Cortex of kidney (tissue), 1 donor: ENCODE measurements at places on chromosomes 3 and 15.

- DNase-seq: no peak
These were observed 98.7 kb downstream of the CCNL1 start for GRCh38 chr3:157061265-157061664.

- no peak for DNase-seq
These were observed 211.0 kb upstream of the TTC14 start for GRCh38 chr3:180391001-180391400.

DNA sequence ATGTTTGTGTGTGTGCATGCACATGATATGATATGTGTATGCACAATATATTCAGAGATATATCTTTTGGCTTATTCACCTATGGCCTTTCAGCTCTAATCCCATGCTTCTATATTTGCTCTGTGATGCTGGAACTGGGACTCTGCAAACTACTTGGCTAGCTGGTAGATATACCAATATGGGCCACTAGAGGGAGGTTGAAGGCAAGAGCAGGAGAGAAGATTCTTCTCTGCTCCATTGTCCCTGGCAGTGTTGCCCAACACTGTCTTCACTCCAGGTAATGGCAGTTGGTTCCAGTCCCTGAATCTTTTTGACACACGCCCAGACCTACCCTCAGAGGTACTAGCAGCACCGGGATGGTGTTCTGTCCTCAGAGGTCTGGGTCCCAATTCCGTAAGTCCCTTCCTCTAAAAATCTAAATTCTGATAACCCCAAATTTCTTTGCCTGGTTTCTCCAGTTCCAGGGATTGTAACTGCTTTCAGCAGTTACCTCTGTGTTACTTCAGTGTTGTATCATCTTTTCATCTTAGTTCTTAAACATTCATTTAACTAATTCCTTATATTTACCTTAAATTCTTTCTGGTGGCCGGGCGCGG, 44.7 kb downstream of the GTPBP8 start:
- no peak for DNase-seq

GRCh38 chr15:44295750-44296431, 7.4 kb downstream of the GOLM2 start:
- no peak for DNase-seq

DNA sequence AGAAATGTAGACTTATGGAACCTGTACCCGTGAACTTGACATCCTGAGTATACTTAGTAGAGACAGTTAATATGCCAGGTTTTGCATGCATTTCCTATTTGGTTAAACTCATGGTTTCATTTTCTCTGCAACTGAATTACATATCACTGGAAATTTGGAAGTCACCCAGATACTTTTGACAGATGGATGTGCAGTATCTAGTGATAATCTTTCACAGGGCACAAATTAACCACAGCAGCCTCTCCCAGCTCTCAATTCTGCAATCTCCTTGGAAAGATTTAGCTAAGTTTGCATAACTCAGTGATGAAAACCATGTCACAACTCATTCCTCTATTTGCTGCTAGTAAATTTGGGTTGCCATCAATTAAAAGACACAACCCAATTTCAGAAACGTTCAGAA, 162.3 kb upstream of the TPM1 start:
- DNase-seq: no peak

- DNase-seq: no peak
These were observed 190.1 kb downstream of the FAM43A start for GRCh38 chr3:194875581-194876402.

DNA sequence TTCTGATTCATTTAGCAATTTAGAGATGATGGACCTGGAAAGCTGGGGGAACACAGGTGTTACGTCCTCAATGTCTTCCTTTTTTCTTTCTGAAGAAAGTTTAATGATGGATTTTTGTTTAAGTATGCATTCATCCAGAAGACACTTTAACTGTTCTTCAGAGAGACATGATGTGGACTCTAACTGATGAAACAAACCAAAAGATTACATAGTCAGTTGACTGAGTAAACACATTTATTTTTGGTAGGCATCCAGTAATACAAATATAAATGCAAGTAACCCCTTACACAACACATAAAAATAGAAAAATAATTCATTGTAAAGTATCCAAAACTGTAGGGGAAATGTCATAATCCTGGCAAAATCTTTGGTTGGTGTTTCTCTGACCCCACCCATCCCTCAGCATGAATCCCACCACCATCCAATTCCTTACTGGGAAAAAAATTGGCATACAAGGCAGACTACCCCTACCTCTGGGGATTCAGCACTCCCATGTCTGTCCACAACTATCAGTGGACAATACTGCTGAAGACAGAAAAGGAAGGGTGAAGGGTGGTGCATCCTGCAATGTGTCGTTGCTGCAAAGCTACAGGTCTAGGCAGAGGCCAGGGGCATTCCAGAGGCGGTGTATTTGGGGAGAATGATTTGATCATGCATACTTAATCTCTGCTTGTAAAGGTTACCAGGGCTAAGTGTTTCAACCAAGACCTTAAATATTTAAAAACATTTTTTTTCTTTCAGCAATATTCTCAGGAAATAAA, 37.4 kb downstream of the THBS1 start:
- no peak for DNase-seq

- no peak for DNase-seq
These were observed 87.2 kb upstream of the TBL1XR1 start for GRCh38 chr3:177284383-177284881.

DNA sequence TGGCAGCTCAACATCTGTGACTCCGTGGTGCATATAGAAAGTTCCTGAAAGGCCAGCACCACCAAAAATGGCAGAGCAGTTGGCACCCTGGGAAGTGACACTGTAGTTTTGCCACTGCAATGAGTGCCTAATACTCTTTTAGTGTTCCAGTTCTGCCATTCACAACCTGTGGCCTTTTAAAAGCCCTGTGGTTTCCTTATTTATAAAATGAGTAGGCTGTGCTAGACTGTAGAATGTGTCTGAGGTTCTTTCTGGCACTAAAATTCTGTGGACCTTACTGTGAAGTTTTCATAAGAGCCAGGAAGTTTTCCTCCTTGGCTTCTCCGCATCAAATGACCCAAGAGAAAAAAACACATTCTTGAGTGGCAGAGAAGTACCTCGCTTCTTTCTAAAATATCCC, 74.1 kb downstream of the MME start:
- no peak for DNase-seq

DNA sequence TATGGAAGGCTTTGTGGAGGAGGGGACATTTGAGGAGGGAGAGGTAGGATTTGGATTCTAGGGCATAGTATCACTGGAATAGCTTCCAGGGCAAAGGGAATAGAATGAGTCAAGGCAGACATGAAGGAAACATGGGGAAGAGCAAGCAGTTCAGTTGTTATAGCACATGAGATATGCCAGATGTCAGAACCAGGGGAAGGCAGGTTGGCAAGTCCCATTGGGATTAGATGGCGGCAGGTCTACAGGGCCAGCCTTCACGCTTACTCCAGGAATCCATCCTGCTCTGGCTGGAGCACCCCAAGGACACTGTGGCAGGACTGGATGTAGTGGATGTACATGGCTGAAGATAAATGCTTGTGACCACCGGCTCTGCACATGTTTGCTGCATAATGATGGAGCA, 120.4 kb upstream of the ST8SIA2 start:
- no peak for DNase-seq

- DNase-seq: no peak
These were observed 132.2 kb downstream of the TMCO5A start for GRCh38 chr15:38066612-38067011.

DNA sequence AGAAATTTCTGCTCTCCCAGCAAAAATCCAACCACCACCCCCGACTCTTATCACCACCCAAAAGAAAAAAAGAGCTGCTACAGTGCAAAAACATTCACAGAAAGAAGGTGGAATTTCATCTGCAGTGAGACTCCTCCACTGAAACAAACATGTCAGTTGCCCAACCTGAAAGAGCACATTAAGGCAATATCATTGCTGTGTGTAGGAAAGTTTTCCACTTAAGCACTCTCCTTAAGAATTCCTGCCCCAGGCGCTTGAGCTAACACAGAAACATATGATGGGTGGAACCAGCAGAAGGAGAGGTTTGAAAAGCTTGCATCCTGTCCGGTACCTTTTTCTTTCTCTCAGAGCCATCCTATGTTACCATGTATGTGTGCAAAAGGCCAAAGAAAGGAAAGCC, 200.8 kb upstream of the GADL1 start:
- DNase-seq: no peak

DNA sequence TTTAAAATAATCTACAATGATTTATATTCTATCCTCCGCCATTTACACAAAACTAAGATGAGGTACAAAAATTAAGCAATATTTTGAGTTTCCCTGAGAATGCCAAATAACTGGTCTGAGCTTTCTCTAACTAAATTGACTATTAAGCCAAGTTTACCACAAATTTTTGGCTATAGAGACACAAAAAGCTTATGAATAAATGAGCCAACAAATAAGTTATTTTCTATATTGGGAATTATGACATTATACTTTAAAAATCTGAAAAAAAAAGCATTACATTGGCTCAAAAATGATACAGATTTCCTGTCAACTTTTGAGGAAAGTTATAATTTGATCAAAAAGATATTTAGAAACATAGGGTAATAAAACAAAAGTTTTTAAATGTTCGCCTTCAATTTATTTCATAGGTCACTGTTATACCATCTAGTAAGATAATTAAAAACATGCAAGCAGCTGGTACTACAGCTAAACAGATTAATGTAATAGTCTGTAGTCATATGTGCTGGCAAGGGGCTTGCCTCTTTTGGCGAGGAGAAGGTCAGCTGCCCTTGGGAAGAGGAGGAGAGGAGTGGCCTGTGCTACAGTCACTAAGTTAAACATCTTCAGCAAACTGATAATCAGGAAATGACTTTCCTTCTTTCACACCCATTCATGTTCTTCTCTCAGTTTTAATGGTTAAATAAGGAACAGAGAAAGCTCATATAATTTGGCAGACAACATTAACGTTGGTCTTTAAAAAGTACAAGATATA, 318.5 kb downstream of the TBC1D5 start:
- DNase-seq: no peak

GRCh38 chr3:72520690-72521308, 327.4 kb downstream of the SHQ1 start:
- no peak for DNase-seq

DNA sequence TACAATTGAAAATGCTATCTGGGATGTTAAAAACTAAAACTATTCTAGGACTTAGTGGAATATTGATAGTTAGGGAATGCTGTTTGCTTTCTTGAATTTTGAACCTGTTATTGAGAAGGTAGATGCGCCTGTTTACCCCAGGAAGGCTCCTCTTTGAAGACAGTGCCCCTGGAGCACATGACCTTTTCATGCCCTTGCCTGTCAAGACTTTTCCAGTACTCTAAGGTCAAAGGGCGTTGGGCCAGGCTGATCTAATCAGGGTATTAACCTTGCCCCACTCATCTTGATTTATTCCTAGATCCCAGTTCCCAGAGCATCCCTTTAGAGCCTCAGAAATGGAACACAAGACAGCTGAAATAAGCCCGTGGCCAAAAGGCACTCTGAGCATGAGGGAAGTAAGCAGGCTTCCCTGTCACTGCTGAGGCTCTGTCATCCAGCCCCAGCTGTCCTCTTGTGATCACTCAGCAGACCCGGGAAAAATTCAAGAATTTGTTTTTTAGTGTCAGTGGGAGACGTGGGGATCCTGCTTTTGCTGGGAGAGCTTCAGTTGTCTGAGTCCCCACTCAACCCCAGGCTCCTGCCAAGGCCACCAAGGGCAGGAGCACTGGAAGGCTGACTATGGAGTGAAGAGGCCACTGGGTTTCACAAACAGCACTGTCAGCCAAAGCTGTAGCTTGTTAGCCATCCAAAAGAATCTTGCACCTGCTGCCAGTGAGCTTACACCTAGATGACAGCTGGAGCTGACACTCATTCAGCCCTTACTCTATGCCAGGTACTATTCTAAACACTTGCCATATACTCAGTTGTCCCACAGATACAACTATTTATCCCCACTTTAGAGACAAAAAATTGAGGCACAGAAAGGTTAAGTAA, 169.0 kb downstream of the PGPEP1L start:
- no peak for DNase-seq

GRCh38 chr3:154015307-154015706, 105.9 kb upstream of the ARHGEF26 start:
- no peak for DNase-seq

DNA sequence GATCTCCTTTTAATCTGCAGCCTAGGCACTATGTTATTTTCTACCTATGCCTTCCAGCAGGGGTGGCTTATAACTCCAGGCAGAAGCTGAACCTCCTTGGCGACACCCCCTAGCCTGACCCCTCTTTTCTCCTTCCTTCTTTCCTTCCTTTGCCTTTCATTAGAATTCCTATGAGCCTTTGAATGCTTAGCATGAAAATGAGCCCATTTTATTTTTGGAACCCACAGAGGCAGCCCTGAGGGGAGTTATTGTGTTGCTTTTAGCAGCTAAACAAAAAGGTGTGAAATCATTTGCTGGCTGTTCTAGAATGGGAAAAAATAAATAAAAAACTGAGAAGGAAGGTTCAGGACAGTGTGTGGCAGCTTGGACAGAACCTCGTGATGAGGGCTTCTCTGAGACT, 164.6 kb upstream of the ICE2 start:
- no peak for DNase-seq

- DNase-seq: no peak
These were observed 182.6 kb upstream of the ROPN1 start for GRCh38 chr3:124174476-124174875.

- no peak for DNase-seq
These were observed 1.8 kb downstream of the GASK1A start for GRCh38 chr3:42980909-42981308.

- DNase-seq: no peak
These were observed 27.6 kb upstream of the FOXP1 start for GRCh38 chr3:71611099-71611498.

GRCh38 chr3:143216709-143217182, 97.2 kb downstream of the CHST2 start:
- no peak for DNase-seq

DNA sequence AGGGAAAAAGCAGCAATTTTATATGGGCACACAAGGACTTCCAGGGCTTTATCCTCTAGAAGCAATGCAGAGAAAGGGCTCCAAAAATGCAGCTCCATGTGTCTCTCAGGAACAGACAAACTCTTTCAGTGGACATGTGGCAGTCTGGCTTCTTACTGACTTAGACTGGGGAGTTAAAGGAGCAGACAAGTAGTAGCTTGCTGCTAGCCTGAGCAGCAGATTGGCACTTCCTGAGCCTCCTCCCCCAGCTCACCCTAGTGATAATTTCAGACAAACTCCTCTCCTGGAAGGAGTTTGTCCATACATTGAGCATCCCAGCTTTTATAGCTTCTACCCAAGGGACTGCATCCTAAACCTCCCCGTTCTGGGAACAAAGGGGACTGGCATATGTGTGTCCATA, 101.7 kb upstream of the MANF start:
- no peak for DNase-seq

- no peak for DNase-seq
These were observed 135.8 kb downstream of the RPL22L1 start for GRCh38 chr3:170734043-170734734.

GRCh38 chr15:39869858-39870515, 50.1 kb downstream of the GPR176 start:
- DNase-seq: no peak

DNA sequence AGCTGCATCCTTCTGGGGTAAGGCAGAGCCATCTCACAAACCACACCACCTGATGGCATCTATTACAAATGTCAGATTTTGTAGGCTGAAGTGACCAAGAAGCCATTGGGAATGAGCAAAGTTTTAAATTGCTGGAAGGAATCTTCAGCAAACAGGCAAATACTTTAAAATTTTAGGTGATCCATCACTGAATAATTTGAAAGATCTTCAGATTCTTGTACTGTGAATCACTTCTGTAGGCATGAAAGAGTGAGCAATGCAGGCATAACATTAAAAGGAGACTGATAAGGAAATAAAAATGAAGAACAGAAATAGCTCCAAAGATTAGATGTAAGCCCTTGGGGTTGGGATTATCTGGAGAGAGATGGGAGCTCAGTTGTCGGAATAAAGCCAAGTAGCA, 36.0 kb upstream of the ALDH1L1 start:
- DNase-seq: no peak

GRCh38 chr3:52623234-52623792, 62.4 kb downstream of the PBRM1 start:
- no peak for DNase-seq
